ENCODE measurements at places on chromosomes 3 and 15.
A peak's percentile ranks its signal among the peaks of the same experiment; 100 is the strongest.

- DNase-seq: peak; percentile 32
Measured at GRCh38 chr3:51706021-51706485, 815 bp upstream of the GRM2 start.

DNA sequence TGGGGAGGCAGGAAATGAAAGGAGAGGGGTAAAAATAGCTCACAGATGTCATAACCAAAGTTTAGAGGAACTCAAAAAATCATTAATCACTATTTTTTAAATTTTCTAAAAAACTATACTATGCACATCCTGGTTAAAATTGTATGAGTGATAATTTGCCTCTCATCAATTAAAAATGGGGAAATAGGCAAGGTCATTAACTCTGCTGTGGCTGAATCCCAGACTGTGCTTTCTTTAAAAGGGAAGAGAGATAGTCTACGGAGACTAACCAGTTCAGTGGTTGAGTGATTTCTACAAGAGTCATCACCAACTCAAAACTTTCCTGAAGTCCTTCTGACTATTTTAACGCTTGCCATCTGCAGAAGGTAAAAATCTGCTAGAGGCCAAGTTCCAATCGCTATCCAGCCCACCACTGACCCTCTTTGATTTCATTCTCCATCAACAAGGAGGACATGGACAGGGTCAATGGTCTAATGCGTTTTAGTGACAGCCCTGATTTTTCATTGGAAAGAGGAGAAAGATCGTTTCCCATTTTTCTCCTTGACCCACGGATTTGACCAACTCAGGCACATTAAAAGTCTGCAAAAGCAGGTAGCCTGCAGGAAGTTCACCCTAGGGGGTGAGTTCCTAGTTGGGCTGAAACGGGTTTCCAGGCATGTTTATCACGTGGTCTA lies 850 bp downstream of the SUCLG2 start:
- DNase-seq: no peak

GRCh38 chr15:75368689-75369239 lies 357 bp upstream of the MAN2C1 start:
- no peak for DNase-seq

DNA sequence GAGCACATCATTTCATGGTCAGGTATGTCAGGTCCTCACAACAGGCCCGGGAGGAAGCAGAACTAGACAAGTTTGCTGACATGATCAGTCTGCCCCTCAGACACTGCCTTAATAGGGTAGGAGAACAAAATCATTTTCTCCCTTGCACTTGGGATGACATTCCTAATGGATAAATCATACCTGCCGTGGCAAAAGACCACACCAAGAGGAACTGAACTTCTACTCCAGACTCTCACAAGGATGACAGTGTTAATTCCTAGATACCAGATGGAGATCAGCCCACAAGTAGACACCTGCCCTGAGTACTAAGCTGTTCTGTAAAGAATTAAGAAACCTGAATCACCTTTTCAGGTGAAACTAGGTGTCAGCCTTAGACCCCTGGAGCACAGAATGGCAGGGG lies 19.5 kb downstream of the SIAH2 start:
- no peak for DNase-seq

DNA sequence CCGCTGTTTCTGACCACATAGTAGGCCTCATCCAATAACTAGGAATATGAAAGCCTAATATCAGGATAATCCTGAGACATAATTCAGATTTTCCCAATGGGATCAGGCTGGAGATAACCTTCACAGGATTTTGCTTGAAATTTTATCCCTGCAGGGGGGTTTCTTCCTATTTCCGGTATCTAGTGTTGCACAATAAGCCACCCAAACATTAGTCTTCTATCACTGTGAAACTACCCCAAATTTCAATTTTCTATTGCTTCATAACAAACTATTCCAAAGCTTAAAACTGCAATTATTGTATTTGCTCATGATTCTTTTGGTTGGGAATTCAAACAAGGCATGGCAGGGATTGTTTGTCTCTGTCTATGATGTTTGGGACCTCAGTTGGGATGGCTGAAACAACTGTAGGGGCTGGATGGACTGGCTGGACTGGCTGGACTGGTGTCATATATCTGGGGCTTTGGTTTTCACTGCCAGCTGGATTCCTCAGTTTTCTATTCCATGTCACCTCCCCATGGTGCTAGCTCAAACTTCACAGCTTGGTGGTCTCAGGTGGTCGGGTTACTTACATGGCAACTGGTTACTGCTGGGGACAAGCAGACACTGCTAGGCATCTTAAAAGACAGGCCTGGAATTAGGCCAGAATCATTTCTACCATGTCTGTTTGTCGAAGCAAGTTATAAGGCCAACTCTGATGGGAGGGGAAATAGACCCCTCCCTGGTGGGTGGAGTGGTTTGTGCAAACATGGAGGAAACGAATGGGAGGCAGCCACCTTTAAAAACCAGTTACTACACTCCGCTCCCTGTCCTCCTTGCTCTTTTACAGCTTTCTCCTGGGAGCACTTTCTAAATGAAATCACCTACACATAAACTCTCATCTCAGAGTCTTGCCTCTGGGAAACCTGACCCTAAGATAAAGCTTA lies 88.2 kb upstream of the STT3B start:
- no peak for DNase-seq

DNA sequence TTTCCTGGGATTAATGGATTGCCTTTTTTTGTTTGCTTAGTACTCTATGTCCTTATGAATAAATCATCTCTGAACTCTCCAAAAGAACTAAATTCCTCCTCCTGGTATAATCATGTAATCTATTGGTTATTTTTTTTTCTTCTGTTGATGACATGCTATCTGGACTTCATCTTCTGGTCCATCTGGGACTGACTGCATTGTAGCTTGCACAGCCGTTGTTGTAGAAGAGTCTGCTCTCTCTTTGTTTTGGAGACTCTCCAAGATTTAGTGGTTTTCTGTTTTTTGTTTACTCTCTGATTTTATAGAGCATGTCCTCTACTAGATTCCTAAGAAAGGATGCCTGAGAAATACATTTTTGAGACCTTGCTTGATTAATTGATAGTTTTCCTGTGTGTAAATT lies 19.1 kb downstream of the IREB2 start:
- DNase-seq: no peak

GRCh38 chr15:89776274-89777072 lies at the start of gene MESP2:
Gene MESP2 (plus strand): TSS chr15:89776332. CDS start chr15:89776358, 26 bp downstream.
- DNase-seq: peak; percentile 36

DNA sequence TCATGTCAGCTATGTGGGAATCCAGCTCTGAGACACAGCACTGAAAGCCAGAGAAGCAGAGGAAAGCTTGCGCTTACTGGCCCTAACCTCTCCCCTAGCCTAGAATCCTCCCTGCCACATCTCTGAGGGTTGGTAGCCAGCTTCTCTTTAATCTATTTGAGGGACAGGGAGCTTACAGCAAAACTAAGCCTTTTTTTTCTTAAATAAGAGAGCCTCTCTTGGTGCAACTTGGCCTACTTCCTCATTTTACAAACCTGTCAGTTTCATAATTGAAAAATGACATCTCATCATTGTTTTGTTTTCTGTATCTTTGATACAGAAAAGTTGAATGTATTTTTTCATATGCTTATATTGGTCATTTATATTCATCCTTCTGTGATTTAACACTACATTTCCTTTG lies 193.9 kb downstream of the ZNF621 start:
- no peak for DNase-seq

- DNase-seq: no peak
Measured at GRCh38 chr3:27290760-27291159, 78.4 kb downstream of the NEK10 start.

GRCh38 chr3:73768524-73769308 lies 144.0 kb upstream of the PDZRN3 start:
- DNase-seq: no peak

DNA sequence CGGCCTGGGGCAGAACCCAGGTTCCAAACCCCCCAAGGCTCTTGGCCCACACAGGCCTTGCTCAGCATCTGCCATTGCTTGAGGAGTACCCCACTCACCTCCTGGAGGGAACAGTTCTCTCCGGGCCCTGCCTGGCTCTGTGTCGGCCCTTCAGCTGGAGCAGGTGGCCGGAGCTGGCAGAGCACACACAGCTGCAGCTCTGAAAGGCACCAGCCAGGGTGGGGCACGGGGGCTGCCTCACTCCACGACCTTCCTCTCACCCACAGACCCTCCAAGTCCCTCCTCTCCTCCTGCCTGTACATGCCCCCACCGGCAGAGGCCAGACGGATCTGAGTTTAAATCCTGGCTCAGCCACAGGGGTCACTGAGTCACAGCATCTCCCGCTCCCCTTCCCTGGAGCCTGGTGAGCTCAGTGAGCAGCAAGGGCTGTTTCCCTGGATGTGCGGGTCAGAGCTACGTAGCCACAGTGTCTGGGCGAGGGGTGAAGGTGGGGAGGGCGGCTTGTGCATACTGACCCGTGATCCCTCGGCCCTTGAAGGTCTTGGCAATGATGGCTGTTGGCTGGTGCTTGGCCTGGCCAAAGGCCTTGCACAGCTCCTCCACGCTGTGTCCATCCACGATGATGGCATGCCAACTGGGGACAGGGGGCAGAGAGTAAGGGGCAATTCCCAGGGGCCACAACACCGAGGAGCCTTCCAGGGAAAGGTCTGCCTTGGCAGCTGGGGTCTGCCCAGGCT lies 23.0 kb downstream of the TKT start:
- peak; percentile 36 for DNase-seq

DNA sequence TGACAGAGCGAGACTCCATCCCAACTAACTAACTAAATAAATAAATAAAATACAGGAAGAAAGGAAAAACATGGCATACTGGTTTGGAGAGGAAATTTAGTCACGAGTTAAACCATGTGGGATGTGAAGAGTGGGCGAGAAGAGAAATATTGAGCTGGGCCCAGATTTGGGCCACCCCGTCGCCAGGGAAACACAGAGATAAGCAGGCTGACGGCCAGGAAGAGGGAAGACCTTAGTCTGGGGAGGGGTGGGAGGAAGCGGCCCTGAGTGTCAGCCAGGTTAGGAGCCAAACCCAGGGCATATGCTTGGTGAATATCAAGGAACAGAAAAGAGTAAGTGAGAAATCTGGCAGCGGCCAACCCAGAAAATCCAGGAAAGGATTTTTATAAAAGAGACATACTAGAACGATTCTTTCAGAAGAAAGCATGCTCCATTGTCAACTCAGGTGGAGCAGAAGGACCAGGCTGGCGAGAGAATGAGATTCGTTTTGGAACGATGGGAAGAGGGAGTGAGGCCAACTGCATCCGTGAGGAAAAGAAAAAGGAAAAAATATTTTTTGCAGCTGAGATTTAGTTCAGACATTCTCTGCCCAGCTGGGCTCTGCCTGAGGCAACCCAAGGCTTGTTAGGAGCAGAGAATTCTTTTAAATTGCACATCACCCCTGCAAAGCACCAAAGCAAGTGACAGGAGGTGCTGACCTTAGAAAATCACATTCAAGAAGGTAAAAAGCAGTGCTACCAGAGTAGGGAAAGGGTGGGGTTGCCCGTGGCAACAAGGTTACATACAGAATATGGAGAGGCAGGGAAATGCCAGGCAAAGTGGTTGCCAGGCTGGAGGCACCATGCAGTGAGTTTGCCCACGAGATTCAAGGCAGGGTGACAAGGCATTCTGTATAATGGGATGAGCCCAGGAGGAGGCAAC lies 59.3 kb upstream of the RAD18 start:
- DNase-seq: no peak

DNA sequence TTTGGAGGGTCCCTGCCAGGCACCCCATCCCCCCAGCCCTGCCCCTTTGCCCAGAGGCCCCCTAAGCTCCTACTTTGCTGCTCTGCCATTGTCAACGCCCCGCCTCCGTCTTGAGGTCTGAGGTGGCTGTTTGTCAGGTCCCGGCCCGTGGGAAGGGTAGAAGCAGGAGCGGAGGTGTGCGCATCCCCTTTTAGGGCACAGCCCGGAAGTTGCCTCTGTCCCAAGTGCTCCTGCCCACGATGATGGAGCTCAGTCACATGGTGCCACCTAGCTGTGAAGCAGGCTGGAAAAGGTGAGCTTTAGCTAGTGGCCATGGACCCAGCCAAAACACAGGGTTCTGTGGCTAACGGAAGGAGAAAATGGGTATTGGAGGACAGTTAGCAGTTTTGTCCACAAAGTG lies 28.5 kb upstream of the LCTL start:
- no peak for DNase-seq

- DNase-seq: no peak
Measured at GRCh38 chr3:102394517-102394916, 40.3 kb upstream of the ZPLD1 start.

- no peak for DNase-seq
Measured at GRCh38 chr3:15113471-15113870, 14.5 kb upstream of the RBSN start.

- no peak for DNase-seq
Measured at GRCh38 chr3:184227481-184227935, 1.9 kb upstream of the VWA5B2 start.

Measured in Peyer's patch (tissue), 4 donors.